Eye (tissue), 1 donor: ENCODE measurements at places on chromosomes 16 and 17.

- DNase-seq = no peak
Observed at GRCh38 chr16:87424266-87424665, 32.1 kb downstream of the MAP1LC3B start.

GRCh38 chr16:17921357-17921978 lies 415.1 kb downstream of the NPIPA8 start:
- no peak for DNase-seq

DNA sequence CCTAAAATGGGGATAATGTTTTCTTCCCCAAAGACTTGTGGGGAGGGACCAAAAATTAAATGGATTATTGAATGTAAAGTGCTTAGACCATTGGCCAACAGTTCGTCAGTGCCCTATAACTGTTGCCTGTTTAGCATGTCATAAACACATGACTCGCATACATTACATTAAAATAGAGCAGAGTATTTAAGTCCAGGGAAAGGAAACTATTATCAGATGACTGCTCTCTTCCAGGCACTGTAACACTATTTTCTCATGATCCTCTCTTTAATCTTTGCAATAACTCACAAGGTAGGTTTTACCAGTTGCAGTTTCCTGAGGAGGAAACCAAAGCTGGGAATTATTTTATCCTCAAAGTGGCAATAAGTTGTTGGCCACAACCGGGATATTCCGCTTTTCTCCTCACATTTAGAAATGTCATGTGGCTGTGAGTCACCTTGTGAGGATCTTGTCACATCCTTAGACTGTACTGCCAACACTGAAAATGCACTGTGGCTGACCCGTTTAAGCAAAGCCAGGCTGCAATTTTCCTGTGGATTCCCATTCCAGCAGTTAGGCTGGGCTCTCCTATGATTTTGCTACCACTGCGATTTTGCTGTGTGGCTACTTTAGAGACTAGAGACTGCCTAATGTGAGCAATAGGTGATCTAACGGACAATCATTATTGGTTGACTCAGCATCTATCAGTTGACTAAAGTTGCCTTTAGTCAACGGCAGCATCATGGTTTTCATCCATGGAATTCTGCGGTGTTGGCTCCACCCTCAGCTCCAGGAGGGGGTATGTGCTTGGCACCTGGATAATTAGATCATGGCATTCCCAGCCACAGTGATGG lies 58.3 kb upstream of the DHX40 start:
- DNase-seq = no peak

GRCh38 chr16:28529124-28529523 lies 9.7 kb downstream of the NUPR1 start:
- no peak for DNase-seq

- DNase-seq = peak; percentile 38
Observed at GRCh38 chr17:54903375-54903774, 2.7 kb downstream of the TOM1L1 start.

- no peak for DNase-seq
Observed at GRCh38 chr16:75462806-75463205, 1.7 kb downstream of the TMEM170A start.

GRCh38 chr17:80869481-80870145 lies 122.0 kb upstream of the CHMP6 start:
- DNase-seq = no peak

- DNase-seq = peak; percentile 56
Observed at GRCh38 chr16:57265850-57266530, 18.5 kb downstream of the PLLP start.

- DNase-seq = no peak
Observed at GRCh38 chr17:35545150-35545549, 7.7 kb upstream of the SLFN12L start.

- DNase-seq = no peak
Observed at GRCh38 chr17:27930000-27930399, 36.8 kb upstream of the LYRM9 start.

- DNase-seq = no peak
Observed at GRCh38 chr16:81442220-81442915, 2.2 kb upstream of the CMIP start.

DNA sequence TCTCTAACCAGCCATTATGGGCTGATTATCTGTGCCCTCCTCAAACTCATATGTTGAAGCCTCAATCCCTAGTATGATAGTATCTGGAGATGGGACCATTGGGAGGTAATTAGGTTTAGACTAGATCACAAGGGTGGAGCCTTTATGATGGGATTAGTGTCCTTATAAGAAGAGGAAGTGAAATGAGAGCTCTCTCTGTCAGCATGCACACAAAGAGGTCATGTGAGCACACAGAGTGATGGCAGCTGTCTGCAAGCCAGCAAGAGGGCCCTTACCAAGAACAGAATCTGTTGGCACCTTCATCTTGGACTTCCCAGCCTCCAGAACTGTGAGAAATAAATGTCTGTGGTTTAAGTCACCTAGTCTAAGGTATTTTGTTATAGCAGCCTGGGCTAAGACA lies 101.9 kb downstream of the PCTP start:
- DNase-seq = no peak

- DNase-seq = no peak
Observed at GRCh38 chr17:10713318-10713717, 15.9 kb downstream of the ADPRM start.

DNA sequence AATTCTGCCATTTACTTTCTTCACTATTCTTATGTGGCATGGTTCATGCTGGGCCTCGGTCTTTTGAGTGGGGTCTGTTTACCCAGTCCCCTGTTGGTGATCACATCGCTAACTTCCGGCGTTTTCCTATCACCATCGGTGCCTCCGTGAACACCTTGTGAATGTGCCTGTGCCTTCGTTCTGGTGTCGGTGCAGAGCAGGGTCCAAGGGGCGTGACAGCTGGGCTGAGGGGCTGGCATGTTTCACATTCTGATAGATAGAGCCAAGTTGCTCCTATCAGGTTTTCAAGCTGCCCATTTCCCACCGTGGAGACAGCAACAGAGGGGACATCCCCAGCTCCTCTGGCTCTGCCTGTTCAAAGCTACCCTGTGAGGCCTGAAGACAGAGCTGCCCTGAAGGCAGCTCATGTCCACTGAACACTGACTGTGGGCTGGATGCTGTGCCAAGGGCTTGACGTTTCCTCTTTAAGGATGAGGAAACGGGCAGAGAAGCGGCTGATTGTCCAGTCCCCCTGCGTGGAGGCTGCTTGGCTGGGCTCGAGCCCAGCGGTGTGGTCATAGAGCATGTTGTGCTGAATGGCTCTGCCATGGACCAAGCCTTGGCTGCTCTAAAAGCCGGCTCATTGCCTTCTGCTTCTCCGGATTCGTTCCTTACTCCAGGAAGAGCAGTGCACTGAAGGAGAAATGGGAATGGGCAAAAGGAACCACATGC lies 17.0 kb downstream of the DHODH start:
- no peak for DNase-seq

DNA sequence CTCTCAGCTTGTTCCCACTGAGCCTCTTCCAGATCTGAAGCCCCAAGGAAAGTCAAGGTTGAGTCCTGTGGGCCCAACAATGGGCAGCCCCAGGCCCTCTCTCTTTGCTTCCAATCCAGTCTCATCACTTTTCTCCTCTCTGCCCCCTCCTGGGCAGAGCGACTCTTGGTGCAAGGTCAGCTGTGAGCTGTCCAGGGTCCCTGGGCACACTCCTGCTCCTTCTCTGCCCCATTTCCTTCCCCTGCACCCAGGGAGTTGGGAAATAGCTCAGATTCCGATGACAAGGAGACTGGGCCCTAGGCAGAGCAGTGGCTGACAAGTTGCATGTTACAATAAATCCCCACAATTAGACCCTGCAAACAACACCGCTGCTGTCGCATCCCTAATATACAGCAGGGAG lies 16.1 kb upstream of the CRHR1 start:
- DNase-seq = no peak

DNA sequence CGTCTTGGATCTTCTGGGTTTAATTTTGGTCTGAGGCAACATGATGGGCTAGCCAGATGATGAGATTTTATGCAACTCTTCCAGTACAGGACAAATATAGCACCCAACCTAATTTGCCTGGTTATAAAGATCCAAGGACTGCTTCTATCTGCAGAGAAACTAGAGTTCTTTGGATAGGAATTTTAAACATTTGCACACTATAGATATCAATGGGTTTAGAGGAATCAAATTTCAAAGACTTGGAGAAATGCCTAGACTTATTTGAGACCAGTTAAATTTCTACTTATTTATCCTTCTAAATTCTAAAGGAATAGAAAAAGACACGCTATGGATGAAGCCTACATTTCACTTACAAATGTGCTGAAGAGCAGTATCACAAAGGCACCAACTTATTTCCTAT lies 12.6 kb downstream of the PMFBP1 start:
- no peak for DNase-seq

DNA sequence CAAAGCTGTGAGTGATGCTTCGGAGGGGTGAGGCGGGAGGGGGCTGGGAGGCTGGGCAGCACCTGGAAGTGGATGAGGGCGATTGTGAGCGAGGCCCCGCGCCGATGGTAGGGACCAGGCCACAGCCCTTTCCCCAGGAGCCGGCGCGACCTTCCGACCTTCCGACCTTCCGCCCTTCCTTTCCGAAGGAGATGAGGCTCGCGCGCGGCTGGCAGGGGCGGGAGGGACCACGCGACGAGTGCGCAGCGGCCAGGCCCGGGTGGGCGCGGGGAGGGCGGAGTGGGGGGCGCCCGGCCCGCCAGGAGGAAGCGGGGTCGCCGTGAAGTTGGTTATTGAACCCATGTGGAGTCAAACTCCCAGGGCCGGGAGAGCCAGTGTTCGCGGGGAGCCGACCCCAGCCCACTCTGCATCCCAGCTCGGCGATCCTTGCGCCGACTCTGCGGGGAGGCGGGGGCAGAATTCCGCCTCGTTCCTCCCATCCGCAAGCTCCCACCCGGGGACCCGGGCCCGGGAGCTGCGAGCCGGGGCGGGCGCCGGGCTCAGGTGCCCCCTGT lies 56.6 kb downstream of the RAP1GAP2 start:
- no peak for DNase-seq

- no peak for DNase-seq
Observed at GRCh38 chr16:89115216-89115861, 21.7 kb downstream of the ACSF3 start.

DNA sequence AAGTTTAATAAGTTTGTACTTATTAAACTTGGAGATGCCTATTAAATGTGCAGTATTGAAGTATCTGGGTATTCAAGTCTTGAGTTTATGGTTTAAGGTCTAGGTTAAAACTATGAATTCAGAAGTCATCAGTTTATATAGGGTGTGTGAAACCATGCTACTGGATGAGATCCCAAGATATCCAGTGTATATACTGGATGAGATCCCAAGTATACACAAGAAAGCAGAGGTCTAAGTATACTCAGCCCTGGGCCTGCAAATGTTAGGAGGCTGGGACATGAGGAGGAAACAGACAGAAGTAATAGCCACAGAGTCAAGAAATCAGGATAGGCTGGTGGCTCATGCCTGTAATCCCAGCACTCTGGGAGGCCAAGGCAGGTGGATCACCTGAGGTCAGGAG lies 194.4 kb upstream of the AXIN2 start:
- DNase-seq = no peak

DNA sequence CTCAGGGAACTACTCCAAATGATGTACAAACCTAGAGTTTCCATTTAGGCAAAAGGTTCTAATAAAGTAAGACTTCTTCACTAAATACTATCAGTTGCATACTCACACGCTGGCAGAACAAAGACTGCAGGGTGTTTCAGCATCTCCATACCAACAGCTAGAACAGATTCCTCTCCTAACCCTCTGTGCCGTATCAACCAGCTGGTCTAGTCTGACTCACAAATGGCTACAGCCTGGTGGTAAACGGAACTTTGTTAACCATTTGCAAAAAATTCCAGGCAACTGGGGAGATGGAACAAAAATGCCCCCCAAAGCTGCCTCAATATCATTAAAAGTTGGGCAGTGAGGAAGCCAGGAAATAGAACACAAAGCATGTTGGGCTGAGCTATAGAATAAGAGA lies 217.1 kb downstream of the GRIN2A start:
- no peak for DNase-seq

GRCh38 chr16:6615636-6616035 lies 717.0 kb upstream of the RBFOX1 start:
- DNase-seq = no peak

- DNase-seq = peak; percentile 79
Observed at GRCh38 chr16:69930117-69930776, 20.9 kb upstream of the CLEC18A start.

DNA sequence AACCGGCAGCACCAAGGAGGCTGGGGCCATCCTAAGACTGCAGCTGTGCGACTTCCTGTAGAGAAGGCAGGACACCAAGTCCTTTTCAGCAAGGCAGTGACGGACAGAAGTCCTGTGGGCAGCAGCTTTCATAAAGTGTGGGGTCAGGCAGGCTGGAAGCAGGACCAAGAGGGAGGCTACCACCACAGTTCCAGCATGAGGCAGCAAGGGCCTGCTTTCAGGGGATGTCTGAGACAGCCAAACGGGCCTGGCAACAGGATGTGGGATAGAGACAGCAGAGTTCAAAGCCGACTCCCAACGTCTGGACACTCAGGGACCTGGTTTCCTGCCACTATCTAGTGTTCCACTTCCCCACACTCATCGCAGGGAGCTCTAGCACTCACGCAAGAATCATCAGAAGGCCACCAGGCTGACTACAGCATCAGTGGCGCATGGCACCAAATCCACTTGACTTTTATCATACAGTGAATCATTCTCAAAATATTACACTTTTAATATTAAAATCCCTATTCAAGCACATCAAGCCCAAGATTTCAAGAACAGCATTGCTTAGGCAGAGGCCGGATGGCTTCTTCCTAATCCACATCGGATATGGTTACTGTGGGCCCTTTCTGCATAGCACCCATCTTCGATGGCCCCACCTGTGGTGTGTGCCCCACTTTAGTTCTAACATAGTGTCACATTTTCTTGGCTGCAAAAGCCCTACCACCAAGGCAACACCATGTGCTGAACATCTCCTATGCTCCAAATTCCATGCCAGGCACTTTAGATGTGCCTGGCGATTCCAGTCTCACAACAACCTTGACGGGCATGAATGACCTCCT lies 5.2 kb downstream of the USP7 start:
- DNase-seq = no peak

DNA sequence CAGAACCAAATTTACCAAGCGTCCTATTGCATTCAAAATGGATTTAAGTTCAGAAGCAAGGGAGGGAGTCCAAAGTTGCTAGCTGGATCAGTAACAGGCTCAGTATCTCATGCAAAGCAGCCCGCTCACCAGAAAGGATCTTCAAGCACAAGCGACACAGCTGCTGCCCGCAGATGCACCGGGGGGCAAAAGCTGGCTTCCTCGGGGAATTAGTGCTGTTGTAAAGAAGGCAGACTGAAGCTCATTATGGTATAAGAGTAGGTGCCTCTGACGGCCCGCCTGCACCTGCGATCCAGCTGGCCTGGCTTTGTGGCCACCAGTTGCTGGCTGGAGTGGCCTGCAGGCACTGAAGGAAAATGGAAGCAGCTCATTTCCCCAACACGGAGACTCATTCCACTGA lies 128.4 kb upstream of the RCVRN start:
- DNase-seq = peak; percentile 72
